Cortex of kidney (tissue), 1 donor: ENCODE measurements at places on chromosomes 16 and 17.

GRCh38 chr16:15810411-15810810 lies 46.4 kb downstream of the MYH11 start:
- DNase-seq, result no peak

DNA sequence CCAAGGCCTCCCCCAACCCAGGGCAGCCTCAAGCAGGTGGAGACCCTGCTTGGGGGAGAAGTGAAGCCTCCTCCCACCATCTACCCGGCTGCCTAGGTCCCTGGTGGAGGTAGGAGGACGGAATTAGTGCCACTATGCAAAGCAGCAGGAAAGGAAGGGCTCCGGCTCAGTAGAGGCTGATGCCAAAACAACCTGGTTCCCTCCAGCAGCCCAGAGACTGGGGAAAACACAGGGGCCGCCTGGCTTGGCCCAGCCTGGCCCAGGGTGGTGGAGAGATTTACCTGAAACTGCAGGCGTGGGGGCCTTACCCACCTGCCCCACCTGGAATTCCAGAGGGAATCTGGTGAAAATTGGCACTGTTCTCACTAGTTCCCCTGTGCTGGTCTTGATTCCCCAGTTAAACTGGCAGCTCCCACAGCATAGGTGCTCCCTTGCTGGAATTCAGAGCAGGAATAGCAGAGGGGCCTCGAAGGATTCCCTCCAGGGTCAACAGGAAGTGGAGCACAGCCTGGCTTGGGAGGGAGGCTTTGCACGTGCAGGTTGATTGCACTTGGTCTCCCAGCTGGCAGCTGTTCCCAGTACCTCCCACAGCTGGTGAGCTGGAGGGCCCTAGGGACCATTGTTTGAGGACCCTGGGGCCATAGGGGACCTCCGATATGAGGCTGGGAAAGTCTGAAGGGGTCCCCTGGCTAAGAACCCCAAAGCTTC lies 4.5 kb downstream of the CD79B start:
- no peak for DNase-seq

GRCh38 chr16:30659507-30660423 lies 1.5 kb downstream of the FBRS start:
- DNase-seq, result no peak

- no peak for DNase-seq
These were observed 22.7 kb downstream of the RNF43 start for GRCh38 chr17:58394534-58395223.

DNA sequence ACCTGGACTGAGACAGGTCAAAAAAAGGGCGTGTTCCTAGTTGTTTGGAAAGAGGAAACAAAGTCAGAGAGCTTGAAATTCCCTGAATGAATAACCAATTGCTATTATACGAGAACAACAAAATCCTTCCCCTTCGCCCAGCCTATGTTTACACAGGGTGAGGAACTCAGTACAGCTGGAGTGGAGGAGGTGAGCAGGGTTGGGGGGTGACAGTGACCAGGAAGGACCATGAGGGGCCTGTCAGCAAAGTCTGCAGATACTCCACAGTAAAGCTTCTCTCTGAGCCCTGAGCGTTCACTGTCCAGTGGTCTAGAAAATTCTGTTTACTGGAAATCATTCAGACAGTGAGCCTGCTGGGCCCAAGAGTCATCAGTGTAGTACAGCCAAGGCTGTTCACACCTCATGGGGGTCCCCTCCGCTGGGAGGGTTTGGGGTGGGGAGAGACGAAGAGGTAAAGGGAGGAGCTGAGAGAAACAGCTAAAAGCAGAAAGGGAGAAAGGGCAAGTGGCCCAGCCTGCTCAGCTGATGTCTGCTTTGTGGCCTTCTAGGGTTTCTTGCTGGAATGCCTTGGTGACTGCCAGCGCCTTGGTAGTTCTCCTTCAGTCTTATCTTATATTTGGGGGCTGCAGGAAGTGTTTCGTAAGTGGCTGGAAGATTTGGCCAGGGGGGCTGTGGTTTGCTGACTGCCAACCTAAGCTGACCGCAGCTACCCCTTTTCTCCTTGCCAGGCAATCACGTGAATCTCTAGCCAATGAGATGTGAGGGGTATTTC lies 5.7 kb downstream of the DUSP3 start:
- no peak for DNase-seq

DNA sequence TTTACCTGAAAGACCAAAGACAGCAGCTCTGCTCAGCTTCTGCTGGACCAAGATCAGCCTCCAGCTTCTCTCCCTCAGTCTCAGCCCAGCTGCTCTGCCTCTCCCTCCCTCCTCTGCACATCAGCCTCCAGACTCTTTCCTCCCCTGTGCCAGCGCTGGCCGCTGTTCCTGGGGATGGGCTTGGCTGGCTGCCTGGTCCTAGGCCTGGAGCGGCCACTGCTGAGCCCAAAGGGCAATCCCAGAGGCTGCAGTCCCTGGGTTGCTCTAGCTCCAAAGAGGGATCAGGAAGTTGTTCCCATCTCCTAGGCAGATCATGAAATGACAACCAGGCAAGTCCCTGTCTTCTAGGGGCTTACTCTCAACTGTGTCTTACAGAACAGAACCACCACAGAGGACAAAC lies 31.3 kb downstream of the DCUN1D3 start:
- no peak for DNase-seq

- no peak for DNase-seq
These were observed 14.5 kb downstream of the MAP2K3 start for GRCh38 chr17:21298983-21299519.

- DNase-seq, result no peak
These were observed 131.5 kb downstream of the SNX11 start for GRCh38 chr17:48238933-48239602.

- DNase-seq, result no peak
These were observed 7.2 kb upstream of the AGRP start for GRCh38 chr16:67490335-67491096.

DNA sequence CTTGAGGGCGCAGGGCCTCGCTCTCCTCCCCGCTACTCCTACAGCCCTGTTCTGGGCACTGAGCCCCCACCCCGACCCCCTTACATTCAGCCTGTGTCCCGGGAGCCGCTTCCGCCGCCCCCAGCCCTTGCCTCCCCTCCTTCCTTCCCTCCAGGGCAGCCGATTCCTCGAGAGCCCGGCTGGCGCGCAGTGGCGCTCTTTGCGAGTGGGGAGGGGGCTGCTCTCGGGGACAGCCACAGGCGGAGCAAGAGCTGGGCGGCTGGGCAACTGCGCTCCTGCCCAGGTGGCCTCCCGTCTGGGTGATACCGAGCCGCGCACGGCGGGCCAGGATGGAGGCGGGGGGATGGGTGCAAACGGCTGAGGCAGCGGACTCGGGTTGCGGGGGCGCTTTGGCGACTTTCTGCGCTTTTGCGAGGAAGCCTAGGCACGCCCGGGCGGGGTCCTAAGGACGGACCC lies 1.2 kb downstream of the MMP15 start:
- no peak for DNase-seq

- no peak for DNase-seq
These were observed 23.1 kb downstream of the LITAFD start for GRCh38 chr16:8905168-8905762.

DNA sequence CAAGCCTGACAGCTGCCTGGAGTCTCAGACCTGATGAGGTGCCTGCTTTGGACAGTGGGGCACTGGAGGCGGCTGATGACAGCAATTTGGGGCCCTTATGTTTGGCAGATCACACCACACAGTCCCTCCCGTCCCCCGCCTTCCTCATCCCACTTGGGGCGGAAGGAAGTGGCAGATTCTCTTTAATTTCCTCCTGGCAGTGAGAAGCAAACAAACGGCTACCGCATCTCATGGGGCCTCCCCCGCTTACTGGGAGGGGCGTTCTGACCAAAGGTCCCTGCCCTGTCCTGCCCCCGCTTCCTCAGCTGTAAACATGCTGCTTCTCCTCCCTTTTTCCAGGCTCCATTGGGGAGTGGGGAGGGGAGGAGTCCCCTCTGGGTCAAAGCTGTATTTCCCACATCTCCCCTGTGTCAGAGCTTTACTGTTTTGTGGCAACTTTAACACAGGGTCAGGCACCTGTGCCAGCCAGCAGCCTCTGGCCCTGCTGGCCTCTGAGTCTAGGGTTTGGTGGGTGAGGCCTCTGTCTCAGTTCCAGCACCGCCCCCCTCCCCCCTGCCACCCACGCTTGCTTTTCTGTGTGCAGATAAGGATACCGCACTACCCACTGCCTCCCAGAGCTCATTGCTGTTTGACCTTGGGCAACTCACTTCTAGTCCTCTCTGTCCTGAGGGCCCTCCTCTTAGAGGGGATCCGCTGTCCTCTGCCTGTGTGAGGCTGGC lies 5.4 kb upstream of the NFATC3 start:
- DNase-seq, result no peak

DNA sequence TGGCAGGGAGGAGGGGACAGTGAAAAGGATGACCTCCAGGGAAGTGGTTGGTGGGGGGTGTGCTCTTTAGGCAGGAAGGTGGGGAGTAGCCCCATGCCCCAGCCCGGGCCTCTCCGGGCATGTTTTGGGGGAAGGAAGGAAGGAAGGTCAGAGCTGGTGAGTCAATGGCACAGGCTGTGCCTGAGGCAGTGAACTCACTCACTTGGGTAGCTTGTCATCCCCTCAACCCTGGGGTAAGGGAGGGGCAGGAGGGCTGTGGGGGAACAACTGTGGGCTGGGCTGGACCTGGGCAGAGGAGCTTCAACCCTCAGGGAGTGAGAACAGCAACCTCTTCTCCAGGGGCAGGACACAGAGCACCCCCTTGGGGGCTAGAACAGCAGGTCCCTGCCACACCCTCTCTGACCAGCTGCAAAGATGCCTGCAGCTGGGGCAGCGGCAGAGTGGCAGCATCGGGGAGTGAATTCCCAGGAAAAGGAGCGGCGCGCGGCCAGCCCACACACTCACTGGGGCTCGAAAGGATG lies 6.3 kb downstream of the CSF3 start:
- DNase-seq, result no peak

- DNase-seq, result peak; percentile 41
These were observed 782 bp downstream of the FAM83G start for GRCh38 chr17:19003543-19004420.

DNA sequence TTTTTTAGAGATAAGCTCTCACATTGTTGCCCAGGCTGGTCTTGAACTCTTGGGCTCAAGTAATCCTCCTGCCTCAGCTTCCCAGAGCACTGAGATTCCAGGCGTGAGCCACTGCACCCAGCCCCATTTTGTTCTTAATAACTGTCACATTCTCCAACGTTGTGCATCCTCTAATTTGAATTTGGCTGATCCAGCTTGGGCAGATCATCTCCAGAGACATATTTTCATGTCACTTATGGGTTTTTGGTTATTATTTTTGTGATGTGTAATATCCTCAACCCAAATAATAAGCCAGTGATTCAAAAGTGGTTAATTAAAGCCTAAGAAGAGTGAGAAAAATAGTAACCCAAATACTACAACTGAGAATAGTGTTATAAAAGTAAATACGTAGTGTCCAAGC lies 16.2 kb upstream of the COL1A1 start:
- no peak for DNase-seq

- DNase-seq, result no peak
These were observed 3.1 kb downstream of the ERI2 start for GRCh38 chr16:20803192-20803560.

GRCh38 chr16:80226499-80226898 lies 314.3 kb upstream of the DYNLRB2 start:
- DNase-seq, result no peak

DNA sequence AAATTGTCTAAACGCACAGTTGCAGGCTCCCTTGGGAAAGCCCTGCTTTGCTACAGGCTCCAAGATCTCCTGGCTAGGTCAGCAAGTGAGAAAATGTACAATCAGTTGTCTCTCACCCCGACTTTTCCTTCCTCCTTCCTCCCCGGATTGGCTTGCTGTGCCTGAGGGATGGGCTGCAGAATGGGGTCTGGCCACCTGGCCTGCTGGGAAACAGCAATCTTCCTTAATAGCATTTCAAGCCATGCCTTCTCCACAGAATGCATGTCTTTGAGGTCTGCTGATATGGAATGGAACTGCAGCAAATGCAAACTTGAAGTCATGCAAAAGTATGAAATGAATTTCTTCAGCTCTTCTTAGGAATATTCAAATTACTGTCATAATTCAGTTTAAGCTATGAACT lies 42.9 kb upstream of the SLFN13 start:
- DNase-seq, result no peak

DNA sequence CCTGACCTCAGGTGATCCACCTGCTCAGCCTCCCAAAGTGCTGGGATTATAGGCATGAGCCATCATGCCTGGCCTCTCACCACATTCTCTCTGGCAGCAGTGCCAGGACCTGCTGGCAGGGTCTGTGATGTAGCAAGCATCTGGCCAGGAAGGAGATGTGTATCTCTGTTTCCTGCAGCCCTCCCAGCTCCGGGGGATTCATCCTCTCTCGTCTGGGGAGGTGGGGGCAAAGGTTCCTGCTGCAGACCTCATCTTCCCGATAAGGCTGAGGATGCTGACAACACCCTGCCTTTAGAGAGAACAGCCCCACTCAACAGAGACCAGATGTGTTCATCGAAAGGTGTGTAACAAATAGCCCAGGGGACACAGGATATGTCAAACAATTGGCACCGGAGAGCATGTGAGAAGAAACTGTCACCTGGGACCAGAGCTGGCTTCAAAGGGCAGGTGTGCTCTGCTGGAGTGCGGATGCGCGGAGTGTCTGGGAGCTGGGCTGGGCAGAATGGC lies 54.8 kb upstream of the SEC14L1 start:
- DNase-seq, result no peak

- DNase-seq, result no peak
These were observed 87.9 kb downstream of the C16orf78 start for GRCh38 chr16:49461517-49461951.

GRCh38 chr17:29212681-29213121 lies 32.5 kb upstream of the MYO18A start:
- DNase-seq, result no peak

- no peak for DNase-seq
These were observed 75.9 kb upstream of the WSB1 start for GRCh38 chr17:27218041-27218440.

DNA sequence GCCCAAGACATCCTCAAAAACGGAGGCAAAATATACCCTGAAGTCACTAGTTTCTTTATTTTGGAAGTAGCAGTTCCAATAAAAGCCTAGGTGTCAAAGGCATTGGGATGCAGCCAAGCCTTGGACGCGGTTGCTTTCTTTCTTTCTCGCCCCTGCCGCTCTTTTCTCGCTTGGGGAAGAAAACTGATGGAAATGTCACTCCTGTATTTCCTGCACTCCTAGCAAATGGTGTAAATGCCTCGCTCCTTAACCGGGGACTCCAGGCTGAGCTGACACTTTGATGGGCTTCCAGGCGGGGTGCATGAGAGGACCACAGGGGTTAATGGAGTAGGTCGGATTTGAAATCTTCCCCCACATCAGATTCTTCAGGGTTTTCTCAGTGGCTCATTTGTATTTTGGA lies 114.1 kb downstream of the FOXL1 start:
- no peak for DNase-seq
